ENCODE measurements at places on chromosomes 12 and 14.

- no peak for DNase-seq
Observed at GRCh38 chr12:89935850-89936249, 227.2 kb upstream of the ATP2B1 start.

DNA sequence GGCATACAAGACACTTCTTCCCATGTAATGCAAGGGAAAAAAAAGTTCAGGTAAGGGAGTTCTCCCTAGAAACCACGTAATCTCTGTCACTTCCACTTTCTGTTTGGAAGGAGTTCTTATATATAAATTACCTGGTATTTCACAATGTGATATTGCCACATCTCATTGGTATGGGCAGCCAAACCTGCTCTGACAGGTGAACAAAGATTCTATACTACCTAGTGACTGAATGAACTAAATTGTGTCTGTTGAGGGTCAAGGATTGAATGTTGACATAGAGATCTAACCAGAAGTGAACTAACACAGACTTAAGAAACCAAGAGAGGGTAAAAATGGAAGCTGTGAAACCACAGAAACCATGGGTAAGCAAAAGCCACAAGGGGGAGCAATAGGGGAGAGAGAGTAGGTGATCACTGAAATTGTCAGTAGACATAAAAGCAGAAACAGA lies 161.3 kb downstream of the RPL10L start:
- DNase-seq, result no peak

- no peak for DNase-seq
Observed at GRCh38 chr14:103973354-103973753, 31.0 kb upstream of the RD3L start.

GRCh38 chr12:123726244-123726643 lies 14.1 kb downstream of the ATP6V0A2 start:
- DNase-seq, result no peak

- DNase-seq, result no peak
Observed at GRCh38 chr12:90253136-90253535, 544.5 kb upstream of the ATP2B1 start.

- no peak for DNase-seq
Observed at GRCh38 chr14:59632381-59632780, 55.8 kb upstream of the CCDC175 start.

DNA sequence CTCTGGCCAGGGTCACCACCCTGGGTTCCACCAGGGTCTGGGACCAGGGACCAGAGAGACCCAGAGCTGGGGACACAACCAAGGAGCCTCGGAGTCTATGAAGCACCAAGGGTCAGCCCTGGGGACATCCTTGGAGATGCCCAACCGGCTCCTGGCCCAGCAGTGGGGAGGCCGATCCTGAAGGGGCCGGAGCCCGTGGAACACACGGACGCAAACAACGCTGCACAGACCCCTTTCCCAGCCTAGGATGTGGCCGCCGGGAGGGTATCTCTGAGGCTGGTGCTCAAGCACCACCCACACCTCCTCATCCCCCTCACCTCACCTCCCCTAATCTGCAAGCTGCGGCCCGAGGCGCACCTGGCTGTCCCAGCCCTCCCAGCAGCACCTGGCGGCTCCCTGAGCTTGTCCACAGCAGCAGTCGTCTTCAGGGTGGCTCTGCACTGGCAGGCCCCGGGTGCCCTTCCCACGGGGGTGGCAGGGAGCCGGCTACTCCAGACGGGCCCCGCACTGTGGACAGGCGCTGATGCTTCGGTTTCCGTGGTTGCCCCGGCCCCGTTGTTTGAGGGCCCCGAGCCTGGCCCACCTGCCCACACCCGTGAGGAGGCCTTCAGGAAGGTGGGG lies 146.8 kb upstream of the C14orf180 start:
- DNase-seq, result no peak

GRCh38 chr14:95043314-95043713 lies 114.0 kb downstream of the DICER1 start:
- no peak for DNase-seq

DNA sequence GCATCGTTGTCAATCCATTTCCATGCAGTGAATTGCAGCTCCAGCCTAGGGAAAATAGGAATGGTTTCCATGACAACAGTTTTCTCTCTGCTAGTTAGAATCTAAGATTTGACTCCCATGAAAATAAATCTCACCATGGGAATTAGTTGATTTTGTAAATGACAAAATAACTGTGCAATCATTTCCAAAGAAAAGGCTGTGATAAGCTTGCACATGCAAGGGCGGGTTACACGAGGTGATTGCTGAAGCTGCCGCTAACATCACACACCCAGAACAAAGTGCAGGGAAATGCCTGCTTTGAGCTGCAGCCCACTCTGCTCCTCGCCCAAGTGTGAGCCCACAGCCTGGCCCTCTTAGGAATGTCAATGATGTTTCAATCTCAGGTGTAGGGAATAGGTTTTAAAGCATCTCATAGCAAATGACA lies 53.8 kb downstream of the TRIM9 start:
- no peak for DNase-seq

- no peak for DNase-seq
Observed at GRCh38 chr14:52951681-52952554, 1.1 kb upstream of the FERMT2 start.

DNA sequence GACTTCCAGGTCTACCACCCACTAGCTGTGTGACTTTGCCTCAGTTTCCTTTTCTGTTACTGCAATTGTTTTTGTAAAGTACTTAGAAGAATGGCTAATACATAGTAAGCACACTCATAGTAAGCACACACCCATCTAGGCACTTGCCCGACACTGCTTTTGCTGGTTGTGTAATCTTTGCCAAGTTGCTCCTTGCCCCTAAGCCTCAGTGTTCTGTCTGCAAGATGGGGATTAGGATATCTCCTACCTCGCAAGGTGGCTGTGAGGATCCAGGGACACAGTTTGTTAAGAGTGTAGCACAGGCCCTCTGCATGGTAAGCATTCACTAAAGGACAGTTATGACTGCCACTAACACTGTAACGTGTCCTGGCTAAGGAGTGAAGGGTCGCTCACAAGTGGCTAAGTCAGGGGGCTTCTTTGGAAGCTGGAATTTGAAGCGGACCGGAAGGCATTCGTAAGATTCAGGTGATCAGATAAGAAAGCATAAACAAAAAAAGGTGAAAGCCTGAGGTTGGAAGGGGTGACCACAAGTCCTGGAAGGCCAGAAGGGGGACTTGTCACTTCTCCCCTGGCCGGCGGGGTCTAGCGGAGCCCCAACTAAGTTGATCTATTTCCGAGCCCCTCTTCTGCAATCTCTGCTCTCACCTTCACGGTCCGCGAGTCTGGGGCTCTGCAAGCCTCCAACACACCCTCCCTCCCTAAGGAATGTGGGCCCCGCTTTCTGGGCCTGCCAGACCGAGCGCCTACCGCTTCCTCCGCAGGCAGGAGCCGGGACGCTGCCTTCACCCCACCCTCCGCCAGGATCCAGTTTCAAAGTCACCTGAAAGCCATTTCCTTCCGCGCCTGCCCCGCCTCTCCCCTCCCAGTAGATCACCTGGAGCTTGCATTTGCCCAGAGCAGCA lies 1.5 kb upstream of the PLEKHG3 start:
- DNase-seq, result no peak

DNA sequence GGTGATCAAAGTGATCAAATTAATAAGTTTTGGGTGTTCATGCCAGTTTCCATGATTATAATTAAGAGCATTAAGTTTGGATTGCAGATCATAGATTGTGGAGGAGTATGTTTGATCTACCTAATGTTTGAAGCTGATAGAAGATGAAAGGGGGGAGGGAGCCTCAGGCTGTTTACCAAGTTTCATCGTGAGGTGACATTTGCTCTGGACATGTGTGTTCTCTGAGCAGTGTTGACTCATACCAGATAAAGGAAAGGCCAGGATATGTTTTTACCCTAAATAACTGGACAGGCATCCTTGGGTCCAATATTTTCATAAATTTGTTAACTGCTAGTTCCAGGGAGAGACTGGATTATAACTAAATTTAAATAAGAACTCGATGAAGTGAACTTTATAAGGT lies 3.5 kb upstream of the SEL1L start:
- DNase-seq, result no peak

GRCh38 chr12:54940727-54941315 lies 43.7 kb downstream of the TESPA1 start:
- no peak for DNase-seq

GRCh38 chr12:120557589-120557988 lies 23.4 kb downstream of the RNF10 start:
- DNase-seq, result no peak

DNA sequence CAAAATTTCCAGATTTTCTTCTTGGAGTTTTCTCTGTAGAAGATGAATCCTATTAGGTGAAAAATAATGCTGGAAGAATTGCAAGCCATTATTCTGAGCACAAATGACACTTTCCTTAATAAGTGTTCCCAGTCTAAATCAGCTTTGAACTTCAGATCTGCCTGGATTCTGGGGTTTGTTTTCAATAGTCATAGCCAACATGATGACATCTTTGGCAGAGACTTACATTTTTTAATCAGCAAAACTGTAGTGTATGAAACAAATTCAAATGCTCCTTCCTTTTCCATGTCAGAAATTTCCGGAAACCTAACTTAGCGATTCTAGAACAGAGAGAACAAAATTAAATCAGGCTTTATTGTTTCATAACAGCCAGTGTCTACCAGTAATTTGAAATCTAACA lies 88.5 kb downstream of the TSPAN8 start:
- no peak for DNase-seq

DNA sequence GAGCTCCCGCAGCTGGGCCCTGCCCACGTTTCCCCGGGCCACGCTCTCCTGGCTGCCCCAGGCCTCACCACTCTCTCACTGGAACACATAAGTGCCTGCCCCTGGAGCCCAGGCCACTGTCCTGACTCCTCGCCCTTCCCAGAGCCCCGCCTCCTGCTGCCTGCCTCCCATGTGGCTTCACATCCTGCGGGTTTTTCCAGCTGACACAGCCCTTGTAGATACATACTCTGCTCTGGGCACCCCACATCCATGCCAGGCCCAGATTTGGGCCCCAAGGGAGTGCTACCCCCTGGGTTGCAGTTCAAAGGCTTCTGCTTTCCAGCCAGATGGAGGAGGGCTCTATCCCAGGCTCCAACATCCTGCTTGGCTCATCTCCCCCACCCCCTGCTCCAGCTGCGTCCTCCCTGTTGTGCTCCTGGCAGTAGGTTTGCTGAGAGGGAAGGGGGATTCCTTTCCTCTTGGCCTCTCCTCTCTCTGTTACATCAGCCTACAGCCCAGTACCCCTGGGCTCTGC lies 60.1 kb downstream of the TSPAN9 start:
- peak; percentile 76 for DNase-seq

GRCh38 chr12:115542656-115543055 lies 734.8 kb downstream of the MED13L start:
- DNase-seq, result no peak

DNA sequence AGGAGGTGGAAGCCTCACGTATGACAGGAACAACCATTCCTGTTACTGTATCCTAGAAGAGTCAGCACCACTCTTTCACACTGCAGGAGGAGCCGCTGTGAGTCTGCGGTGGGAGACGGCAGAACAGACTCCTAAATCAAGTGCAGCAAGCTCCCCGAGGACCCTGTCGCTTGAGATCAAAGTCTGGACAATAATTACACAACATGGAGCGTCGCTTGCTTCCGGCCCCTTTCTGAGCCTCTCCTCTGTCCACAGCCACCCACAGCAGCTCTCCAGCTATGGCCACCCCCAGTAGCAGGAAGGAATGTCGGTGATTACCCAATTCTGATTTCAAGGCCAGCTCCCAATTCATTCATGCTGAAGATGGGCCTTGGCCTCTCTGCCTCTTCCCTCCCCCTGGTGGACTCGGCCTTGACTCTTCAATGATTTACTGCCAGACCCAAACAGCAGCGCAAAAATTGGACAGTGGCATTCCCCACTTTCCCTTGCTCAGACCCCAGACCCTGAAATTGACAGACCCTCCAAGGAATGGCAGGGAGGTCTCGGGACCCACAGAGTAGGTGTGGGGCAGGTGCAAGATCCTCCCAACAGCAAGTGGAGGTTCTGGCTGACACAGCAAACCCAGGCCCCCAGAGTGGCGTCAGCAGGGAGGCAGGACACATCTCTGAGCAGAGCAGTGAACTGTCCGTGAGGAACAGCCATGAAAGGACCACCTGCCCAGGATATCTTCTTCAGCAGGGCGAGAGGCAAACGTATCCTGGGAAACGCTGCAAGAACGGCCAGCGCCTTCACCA lies 272.7 kb upstream of the DIO3 start:
- DNase-seq, result no peak

- DNase-seq, result no peak
Observed at GRCh38 chr14:64126548-64126947, 167.6 kb downstream of the ESR2 start.

- no peak for DNase-seq
Observed at GRCh38 chr14:56461276-56462275, 118.0 kb upstream of the TMEM260 start.
